ENCODE measurements at places on chromosomes 4 and X.

DNA sequence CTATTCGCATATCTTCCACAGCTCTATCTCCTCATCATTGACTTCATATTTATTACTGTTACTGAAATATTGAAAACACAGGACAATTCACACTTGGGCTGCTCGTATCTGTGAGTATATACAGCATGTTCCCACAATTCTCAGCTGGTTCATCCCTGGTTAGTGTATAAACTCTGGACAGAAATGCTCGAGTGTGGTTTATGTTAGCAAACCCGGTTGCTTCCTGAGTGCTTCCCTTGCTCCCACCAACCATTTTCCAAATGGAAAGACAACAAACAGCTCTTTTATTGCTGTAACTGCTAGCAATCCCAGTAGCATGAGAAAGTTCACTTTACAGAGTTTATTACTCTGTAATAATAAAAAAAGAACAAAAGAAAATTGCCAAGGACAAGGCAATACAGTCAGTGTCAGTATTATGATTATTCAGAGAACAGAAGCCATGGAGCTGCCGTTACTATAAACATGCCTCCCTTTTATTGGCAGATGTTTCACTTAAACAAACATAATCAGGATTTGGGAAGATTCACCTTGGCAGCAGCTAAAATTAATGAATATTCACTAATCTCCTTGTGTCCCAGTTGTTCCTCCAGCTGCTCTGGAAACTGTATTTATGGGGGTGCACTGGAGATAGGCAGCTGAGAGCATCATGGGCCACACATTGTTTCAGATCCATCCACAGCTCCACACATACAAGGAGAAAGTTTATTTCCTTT is 134.1 kb upstream of the GUCY1A1 start:
- DNase-seq, result no peak

GRCh38 chrX:5748586-5749150 is 480.0 kb downstream of the NLGN4X start:
- DNase-seq, result no peak

GRCh38 chr4:170675568-170676262 is 586.0 kb upstream of the AADAT start:
- DNase-seq, result no peak

- no peak for DNase-seq
Observed at GRCh38 chr4:2805712-2806389, 13.0 kb downstream of the SH3BP2 start.

DNA sequence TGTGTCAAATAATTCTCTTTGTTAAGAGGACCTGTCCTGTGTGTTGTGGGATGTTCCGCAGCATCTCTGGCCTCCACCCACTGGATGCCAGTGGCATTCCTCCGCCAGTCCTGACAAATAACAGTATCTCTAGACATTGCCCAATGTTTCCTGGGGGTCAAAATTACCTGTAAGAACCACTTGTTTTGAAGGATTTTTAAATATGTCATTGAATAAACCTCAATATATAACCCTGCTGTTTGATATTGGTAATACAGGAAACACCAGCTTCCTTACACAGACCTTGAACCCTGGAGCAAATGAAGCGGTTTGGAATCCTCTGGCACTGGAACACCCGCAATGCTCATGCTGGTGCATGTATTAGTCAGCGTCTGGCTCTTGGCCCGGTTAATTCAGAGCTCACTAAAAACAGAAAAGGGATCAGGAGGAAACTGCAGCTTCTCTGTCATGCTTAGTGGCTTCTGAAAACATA is 101.3 kb downstream of the TBL1X start:
- DNase-seq, result no peak

- no peak for DNase-seq
Observed at GRCh38 chr4:119209586-119209985, 2.9 kb upstream of the USP53 start.

- DNase-seq, result no peak
Observed at GRCh38 chr4:74109116-74109869, 10.3 kb upstream of the CXCL2 start.

- no peak for DNase-seq
Observed at GRCh38 chrX:116285501-116285900, 115.0 kb downstream of the AGTR2 start.

DNA sequence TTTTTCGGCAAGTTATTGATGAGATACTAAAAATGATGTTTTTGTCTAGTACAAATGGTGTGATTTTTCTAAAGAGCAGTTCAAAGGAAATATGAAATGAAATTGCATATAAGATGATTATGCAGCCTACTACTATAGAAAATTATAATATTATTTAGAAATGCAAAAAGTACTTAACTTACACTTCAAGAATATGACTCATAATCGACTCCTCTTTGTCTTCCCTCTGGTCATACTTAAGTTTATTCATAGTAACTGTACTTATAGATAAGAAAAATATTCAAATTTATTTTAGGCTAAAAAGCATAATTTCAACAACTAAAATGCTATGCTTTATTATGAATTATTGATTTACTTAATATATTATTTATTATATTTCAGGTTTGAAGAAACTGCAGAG is 33.2 kb downstream of the CEP44 start:
- no peak for DNase-seq

GRCh38 chr4:64174247-64174882 is 234.9 kb downstream of the TECRL start:
- DNase-seq, result no peak

DNA sequence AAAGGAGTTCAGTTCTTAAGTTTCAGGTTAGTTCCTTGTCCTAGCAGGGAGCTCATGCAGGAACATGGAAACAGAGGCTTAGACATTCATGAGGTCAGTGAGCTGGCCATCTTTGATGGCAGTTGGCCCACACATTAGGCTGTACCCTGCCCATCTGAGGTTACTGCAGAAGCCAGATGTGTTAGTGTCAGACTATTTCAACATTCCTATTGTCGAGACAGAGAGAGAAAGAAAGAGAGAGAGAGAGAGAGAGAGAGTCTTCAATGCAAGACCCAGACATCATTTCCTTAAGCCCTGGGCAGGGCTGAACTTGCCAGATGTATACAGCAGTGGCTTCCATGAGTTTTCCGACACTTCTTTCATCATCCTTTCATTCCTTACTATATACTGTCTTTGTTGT is 91.3 kb downstream of the PPP1R2C start:
- no peak for DNase-seq

DNA sequence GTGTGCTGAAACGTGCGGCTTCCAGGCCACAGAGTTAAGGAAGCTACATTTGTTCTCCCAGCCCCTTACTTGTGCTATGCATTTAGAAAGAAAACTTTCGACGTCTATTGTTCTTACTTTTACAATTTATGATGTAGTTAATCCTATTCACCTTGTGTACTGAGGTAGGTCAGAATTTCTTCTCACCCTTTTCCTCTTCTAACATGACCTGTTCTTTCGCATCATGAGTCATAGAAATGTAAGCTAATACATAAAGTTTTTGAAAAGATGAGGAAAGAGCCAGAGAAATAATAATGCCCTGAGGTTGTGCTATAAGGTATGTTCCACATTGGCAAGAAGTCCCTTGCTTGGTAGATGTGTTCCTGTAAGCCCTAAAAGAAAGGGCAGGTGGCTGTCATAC is 298.3 kb downstream of the TRIML1 start:
- DNase-seq, result no peak

GRCh38 chr4:94802091-94802490 is 44.3 kb downstream of the BMPR1B start:
- no peak for DNase-seq

- DNase-seq, result no peak
Observed at GRCh38 chr4:2793586-2794485, 951 bp downstream of the SH3BP2 start.

DNA sequence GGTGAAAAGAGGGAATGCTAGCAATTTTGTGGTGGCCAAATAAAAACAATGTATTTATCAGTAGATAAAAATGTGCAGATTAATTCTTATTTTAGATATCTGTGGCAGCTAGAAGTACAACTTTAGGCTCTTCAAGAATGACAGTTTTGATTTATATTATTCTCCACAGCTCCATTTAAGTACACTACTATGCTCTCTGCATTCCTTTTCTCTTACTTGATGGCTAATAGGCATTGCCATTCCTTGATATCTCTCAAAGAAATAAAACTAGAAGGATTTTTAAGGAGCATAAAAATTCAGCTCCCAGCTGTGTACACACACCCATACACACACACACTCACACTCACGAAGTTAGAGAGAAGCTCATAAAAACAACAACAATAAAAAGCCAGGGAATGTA is 59.4 kb upstream of the H2AZ1 start:
- no peak for DNase-seq

- DNase-seq, result no peak
Observed at GRCh38 chrX:3290561-3290960, 55.9 kb downstream of the MXRA5 start.

- no peak for DNase-seq
Observed at GRCh38 chr4:74503580-74503979, 58.6 kb downstream of the AREG start.

- no peak for DNase-seq
Observed at GRCh38 chr4:80500613-80501012, 165.1 kb downstream of the CFAP299 start.

GRCh38 chr4:128587382-128587781 is 222.1 kb upstream of the JADE1 start:
- DNase-seq, result no peak

GRCh38 chr4:53013873-53014775 is 152.0 kb downstream of the RASL11B start:
- no peak for DNase-seq

- no peak for DNase-seq
Observed at GRCh38 chr4:15742083-15742582, 36.0 kb upstream of the CD38 start.

DNA sequence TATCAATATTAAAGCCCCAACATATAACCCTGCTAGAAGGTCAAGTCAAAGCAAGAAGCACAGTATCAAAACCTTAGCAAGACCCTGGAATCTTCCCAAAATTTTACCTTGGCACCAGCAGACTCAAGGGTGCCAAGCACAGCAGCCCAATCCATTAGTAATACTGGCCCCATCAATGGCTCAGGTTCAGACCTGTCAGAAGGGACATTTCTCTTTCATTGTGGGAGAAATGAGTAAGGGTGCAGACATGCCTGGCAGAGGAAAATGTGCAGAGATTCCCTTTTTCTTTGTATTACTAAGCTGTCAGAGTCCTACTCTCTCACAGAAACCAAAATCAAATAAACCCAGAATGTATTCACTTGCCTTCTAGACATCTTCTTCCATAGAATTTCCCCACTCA is 203.9 kb downstream of the EVC2 start:
- DNase-seq, result no peak

GRCh38 chr4:8188743-8189550 is 10.1 kb upstream of the SH3TC1 start:
- DNase-seq, result no peak

DNA sequence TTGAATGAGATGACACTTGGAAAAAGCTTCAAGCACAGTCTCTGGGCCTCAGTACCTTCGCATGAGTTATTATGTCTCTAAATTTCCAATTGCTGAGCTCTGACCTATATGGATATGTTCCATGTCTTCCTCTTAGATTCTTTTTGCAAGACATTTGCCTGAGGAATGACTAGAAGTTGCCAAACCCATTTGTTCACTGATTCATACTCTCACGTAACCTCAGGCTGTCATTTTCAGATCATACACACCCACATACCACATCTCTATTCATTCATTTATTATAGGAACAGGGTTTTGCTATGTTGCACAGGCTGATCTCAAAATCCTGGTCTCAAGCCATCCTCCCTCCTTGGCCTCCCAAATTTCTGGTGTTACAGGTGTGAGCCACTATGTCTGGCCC is 2137.1 kb upstream of the TENM3 start:
- no peak for DNase-seq

DNA sequence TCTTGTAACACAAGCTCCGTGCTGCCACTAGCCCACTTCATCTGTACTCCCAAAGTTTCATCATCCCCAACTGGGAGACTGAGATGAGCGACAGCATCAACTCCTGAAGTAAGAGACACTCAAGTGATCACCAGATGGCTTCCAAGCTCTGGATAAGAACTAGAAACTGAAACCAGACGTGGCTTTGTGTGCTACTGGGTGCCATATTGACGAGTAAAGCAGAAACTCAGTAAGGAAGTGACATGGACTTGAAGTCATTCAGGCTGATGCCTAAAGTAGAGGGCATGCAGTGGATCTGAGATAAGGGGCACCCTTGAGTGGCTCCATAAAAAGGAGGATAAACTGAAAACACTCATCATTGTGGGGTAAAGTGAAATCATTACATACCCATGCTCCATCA is 72.4 kb downstream of the PCYT1B start:
- DNase-seq, result no peak

DNA sequence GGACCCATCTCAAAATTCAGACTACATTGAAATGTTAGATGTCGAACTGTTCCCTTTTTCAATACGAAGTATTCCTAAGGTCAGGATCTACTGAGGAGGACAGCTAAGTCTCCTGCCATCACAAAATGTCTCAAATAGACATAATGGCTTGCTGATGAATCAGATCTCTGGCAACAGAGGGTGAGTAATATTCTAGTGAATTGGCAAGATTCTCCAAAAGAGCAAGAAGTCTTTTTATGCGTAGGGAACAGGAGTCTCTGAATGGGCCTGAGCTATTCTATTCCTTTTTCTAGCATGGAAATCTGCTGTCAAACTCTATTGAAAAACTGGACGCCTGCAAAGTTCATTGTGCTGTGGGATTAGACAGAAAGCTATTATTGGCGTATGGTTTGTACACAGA is 145.4 kb downstream of the FNIP2 start:
- no peak for DNase-seq

DNA sequence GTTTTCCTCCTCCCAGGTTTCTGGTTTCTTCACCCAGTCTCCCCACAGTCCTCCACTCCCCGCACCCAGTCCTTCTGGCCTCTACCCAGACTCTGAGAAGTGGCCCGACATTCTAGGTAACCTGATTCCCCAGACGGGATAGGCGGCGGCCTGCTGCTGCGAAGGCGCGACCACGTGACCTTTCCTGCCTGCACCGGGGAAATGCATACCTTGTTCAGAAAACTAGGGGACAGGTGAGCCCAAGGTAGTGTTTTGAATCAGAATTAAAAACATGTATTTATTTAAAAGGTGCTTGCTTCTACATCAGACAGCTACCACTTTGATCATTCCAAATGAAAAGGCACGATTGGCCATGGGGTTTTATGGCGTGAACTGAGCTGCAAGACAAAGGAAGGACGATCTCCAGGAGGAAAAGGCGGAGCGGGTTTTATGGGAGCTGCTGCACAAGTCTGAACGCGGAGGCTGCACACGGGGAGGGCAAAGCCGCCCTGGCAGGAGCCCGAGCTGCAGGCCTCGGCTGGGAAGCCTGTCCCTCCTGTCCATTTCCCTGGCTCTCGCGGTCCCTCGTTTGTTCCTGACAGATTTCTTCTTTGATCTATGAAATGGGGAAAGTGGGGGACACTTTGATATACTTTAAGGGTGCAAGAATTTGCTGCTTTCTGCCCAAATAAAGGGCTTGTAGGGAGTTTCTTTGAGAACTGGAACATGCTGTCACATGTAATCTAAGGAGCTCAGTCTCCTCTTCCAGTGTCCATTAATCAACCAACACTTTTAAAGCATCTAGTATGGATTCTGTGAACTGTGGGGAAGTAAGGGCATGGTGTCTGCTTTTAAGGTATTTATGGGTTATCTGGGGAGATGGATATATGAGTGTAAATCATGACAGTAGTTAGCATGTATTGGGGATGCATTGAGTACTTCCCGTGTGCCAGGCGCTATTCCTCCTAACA is 150.9 kb downstream of the SPRY1 start:
- DNase-seq, result no peak
